ENCODE measurements at places on chromosomes 6 and 20. TPM values are rescaled to one million over a fixed set of nuclear protein-coding genes. Genes with fewer than 3 reads are reported as not detected.

Gene CDH22
- polyA plus RNA-seq, result not detected

DNA sequence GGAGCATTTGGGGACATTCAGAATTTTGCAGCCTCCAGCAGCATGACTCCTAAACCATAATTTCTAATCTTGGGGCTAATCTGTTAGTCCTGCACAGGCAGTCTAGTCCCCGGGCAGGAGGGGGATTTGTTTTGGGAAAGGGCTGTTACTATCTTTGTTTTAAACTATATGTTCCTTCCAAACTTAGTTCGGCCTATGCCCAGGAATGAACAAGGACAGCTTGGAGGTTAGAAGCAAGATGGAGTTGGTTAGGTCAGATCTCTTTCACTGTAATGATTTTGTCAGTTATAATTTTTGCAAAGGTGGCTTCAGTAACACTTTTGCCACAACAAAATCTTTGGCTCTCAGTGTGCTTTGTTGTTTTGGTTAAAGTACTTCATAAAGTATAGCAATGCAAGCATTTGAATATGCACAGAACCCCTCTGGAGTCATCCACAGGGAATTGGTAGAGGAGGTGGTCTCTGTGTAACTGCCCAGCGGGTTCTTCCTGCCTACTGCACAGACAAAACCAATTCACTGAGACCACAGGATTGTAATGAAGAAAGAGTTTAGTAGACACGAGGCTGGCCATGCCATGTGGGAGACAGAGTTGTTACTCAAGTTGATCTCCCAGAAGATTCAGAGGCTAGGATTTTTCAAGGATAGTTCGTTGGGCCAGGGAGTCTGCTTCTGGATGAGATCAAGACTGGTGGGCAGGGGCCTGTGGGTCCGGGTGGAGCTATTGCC is 224.1 kb upstream of the MYLIP start:
- no peak for DNase-seq

Gene PDE7B
- polyA plus RNA-seq, result 3.1 TPM

Gene RIPOR3
- 0.49 TPM for polyA plus RNA-seq

DNA sequence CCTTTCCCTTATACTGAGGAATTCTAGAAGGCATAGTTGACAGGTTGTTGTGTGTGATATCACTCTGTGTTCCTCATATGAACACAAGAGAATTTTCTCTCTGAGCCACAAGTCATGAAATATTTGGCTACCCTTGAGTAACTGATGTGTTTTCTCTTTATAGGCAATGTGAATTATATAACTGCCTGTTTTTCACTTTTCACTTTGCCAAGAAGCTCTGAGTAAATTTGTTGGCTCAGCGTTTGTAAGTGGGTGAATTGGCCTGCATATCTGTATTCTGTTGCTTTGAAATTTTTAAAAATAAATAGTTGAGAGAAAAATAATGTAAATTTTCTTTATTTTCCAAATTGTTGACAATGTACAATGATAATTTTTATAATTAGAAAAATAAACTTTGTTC is 5.2 kb upstream of the BTBD9 start:
- DNase-seq, result no peak

DNA sequence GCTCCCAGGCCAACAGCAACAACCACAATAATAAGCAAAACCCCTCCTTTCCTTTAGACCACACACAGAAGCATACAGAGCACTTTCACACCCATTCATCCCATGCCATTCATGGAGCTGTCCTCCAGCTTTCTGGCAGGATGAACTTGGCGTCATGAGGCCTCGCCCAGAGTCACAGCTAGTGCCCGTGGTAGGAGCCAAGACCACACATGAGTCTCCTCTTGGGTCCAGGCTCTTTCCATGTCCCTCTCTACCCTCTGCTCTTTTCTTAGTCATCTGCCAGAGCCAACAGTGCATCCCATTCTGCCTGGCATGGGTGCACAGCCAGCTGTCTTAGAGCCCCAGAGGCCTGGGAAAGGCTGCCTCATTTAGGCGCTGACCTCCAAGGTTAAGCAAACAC is 1.8 kb upstream of the TGM3 start:
- no peak for DNase-seq

- no peak for DNase-seq
Measured at GRCh38 chr20:30985386-30985785, 272.1 kb upstream of the DEFB115 start.

Gene ARFGAP1
- 69.0 TPM for polyA plus RNA-seq

Gene OR12D2
- polyA plus RNA-seq, result not detected

DNA sequence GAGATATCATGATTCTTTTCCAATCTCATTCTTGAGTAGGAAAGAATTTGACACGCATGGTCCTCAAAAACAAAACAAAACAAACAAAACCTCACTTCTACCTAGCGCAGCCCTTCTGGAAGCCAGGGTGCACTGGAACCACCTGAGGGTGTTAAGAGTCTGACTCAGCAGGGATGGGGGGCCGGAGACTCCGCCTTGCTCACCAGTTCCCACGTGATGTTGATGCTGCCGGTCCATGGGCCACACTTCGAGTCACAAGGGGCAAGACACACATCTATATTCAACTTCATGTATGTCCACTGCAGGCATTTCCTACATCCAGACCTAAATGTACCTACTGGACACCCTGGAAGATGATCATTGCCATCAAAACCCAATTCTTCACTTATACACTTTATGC is 30.4 kb downstream of the BFSP1 start:
- no peak for DNase-seq

GRCh38 chr6:161348628-161348994 is 74.8 kb upstream of the AGPAT4 start:
- no peak for DNase-seq

GRCh38 chr6:126723541-126724170 is 383.7 kb downstream of the CENPW start:
- DNase-seq, result peak; percentile 66

Measured in GM23248 (cell line).